Globus pallidus (tissue), 1 donor: ENCODE measurements at places on chromosomes 12 and 14.

- no peak for DNase-seq
Measured at GRCh38 chr12:33942172-33942571, 80.1 kb upstream of the ALG10 start.

DNA sequence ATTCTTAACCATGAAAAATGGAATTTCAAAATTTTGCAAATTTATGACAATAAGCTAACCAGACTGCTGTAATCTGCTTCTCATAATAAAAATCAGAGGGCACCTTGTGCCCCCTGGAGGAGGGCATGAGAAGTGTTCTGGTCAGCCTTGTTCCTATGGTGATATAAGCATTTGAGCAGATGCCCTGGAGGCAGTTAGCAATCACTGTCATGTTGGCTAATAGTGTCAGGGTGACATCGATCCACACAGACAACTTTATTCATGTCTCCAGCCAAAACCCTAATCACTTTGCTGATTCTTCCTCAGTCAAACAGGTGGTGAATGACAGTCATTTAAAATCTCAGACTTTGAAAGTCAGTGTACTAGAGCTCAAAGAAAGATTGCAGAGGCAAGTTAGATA is 943.0 kb downstream of the GALC start:
- no peak for DNase-seq

GRCh38 chr12:4506870-4507269 is 31.8 kb upstream of the RAD51AP1 start:
- DNase-seq = no peak

GRCh38 chr14:64049616-64050381 is 197.0 kb downstream of the SYNE2 start:
- no peak for DNase-seq

DNA sequence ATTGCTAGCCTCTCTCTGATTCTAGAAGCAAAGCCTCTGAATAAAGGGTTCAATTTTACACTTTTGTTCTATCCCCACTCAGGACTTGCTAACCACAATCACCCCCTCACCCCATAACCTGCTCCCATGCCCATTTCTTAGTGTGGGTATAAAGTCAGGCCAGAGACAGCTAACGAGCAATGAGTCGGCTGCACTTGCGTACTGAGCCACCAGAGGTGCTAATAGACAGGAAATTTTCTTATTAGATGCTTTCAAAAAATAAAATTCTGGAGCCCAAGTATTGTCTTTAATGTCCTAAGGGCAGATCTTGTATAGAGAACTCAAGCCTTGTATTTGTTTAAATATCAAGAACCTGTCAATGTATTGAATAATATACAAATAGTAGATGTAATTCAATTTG is 256.9 kb downstream of the SYT1 start:
- DNase-seq = no peak

DNA sequence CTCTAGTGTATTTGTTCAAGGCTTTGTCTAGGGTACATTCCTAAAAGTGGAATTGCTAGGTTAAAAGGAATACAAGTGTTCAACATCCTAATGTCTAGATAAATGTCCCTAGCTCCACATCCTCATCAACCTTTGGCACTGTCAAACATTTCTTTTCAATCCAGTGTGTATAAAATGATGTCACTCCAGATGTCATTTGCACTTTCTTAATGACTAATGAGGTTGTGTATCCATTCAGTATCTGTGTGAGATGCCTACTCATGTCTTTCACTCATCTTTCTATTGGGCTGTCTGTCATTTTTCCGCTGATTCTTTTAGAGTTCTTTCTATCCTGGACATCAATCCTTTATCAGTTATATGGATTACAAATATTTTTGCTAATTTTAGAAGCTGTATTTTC is 43.3 kb downstream of the ARMH4 start:
- no peak for DNase-seq

DNA sequence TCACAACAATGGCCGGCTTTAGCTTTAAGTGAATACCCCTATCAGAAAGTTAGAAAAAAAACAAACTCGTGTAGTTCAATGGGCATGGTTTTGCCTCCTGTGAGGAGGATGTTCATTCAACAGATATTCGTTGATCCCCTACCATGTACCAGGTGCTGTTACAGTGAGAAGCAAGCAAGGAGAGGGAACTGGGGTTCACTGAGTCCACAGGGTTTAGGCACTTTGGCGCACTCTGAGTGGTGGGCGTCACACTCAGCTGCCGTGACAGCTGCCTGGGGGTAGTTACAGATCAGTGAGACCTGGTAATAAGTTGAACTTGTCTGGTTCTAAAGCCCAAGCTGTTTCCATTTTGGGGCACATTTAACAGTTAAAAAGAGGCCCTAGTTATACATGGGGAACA is 74.2 kb downstream of the PAPOLA start:
- no peak for DNase-seq

DNA sequence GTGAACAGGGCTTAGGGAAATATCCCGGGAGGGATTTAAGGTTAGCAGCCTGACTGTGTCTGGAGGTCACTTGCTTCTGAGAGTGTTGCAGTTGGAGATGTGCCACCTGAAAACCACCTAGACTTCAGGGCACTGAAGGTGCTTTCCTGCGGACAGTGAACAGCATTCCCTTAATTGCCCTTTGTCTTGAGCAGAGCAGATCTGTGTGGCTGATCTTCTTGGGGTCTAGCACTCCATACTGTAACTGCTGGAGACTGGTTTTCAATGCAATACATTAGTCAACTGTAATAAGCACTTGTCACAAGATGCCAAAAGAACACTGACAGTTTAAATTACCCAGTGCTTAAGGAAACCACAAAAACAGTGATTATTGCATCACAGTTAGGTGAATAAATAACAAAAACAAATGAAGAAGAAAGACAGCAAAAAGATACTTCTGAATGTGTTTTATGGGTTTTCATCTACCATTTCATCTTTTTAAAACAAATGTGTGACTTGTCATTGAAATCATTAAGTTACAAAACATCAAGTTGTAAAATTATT is 111.8 kb downstream of the PRIMA1 start:
- DNase-seq = no peak

DNA sequence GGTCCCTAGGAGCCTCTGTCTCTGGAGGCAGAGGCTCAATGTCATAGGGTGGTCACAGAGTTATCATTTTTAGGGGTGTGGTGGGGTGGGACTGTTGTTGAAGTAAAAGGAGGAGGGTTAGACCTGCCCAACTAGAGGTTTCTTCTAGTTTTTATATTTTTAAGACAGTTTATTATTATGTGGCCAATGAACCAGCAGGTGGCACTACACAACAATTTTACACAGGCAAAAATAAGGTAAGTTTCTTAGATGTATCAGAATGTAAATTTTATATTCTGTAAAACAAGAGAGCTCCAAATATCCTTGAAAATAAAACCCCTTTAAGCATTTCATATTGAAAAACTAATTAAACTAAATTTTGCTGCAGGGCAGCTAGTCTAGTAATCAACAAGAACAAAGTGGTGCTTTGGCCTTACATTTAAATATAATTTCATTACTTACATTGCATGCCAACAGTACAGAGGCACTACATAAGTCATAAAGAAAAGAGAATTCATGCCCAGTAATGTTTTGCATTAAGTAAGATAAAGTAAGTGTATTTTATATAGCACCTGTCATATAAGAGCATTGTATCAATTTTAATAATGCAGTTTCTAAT is 22.2 kb upstream of the OVCH1 start:
- peak; percentile 37 for DNase-seq

- DNase-seq = no peak
Measured at GRCh38 chr14:35134329-35135123, 12.2 kb downstream of the PRORP start.

DNA sequence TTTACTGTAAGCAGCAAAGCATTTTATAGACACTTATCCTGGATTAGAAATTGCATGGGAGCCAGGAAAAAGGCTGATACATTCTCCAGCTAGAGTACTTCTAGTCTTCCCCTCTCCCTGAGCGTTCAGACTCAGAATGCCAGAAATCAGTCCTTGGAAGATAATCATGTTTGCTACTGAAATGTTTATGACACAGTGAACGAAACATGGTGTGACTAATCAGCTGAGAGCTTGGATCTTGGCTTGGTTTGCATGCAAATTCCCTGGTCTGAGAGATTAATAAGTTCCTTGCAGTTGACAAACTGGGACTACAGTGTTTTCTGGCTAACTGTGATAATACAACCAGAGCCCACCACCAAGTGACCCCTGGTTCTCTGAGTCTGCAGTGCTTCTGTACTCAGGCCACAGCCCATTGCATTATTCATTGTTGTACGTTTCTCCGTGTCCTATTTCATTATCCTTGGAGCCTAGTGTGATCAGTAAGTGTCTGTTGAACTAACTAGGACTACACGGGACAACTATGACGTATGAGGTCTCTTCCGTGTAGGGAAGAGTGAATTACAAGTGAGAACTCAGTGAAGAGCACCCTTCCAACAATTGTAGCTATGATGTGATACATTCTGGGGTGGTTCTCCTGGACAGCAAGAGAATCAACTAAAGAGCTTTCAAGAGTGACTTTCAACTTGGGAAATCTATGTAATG is 34.6 kb upstream of the EVL start:
- DNase-seq = no peak

DNA sequence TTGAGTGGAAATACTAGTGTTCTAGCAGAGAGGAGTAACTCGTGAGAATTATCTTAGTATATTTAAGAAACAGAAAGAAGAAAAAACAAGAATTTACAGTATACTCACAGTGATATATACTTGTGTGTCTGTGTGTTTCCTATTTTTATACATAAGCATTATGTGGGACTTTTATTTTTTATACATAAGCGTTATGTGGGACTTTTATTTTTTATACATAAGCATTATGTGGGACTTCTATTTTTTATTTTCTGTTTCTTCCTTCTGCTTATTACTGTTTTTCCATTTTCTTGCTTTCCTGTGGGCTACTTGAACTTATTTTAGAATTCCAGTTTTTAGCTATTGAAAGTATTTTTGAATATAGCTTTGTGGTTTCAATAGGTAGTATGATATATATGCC is 6.9 kb upstream of the ZNF140 start:
- no peak for DNase-seq

GRCh38 chr14:61514927-61515326 is 180.4 kb upstream of the HIF1A start:
- no peak for DNase-seq

DNA sequence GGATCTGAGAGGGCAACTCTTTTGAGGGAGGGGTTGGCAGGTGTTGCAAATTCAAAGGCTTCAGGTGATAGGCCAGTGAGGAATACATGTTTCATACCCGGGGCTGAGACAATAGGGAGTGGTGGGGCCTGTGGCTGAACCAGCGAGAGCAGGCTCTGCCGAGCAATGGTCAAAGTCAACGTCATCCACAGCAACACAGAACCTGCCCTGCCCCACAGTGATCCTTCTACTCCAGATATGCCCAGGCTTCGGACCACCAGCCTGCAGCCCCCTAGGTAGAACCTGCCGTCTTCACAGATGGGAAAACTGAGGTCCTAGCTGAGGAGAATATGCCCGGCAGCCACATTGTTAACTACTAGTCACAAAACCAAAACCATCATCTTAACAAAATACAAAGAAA is 4.1 kb downstream of the SERPINA1 start:
- no peak for DNase-seq

DNA sequence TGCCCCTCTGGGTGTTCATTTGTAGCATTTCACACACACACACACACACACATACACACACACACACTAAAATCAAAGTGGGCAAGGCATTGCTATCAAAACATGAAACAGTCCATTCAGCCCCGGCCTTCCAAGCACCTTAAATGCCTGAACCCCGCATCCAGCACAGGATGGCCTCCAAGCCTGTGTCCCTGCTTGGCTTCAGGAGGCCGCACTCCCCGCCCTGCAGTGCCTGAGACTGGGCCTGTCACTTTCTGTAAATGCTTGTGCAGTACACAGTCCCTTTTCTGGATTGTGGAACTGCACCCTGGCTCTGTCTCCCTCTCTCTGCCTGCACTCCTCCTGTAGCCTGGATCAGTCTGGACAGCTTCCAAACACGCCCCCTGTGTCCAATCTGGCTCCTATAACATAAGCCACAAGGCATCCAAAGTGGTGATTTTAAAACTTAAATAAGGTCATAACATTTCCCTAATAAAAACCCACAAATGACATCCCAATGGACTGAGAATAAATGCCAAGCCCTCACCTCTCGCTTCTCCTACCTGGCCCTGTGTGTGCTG is 972.2 kb upstream of the TMEM132C start:
- DNase-seq = no peak

DNA sequence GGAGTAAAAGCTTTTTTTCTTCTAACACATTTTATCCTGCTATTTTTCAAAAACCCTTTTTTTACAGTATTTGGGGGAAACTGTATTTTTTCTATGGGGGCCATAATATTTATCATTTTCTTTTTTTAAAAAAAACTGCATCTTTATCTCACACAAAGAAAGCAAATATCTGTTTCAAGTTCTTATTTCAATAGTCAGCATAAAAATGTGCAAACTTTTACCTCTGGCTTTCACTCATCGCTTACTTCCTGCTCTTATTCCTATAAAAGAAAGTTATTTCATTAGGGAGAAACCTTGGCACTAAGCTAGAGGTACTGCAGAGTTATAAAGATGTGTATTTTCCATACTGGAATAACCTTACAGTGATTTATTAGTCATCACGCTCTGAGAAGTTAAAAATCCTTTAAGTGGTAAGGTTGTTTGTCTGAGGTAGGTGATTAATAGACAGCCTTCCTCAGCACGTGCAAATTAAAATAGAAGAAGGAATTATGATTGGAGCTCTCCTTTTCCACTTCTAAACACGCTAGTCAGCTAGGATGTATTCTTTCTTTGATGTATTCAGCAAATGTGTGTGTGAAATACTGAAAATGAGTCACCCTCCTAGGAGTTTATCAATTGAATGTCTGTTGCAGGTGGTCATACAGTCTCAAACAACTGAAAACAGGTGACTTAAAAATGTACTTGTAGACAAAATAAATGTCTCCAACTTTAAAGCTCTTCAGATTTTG is 461.0 kb downstream of the GXYLT1 start:
- DNase-seq = no peak

GRCh38 chr12:32688786-32689185 is 9.7 kb downstream of the DNM1L start:
- DNase-seq = no peak
